Fibroblast of skin of back (primary cell): ENCODE measurements at places on chromosomes 11 and 22.

DNA sequence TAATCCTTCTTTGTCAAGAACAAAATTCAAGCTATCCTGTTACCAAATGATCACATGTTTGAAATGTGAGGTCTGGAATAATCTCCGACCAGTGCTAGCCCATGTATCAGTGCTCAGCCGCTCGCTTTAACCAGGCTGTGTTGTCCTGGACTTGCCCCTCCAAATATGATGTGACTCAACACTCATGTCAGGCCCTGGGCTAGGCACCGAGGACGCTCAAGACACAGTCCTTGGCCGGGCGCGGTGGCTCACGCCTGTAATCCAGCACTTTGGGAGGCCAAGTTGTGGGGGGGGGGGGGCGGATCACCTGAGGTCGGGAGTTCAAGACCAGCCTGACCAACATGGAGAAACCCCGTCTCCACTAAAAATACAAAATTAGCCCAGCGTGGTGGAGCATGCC is 54.1 kb upstream of the WNT7B start:
- DNase-seq, result no peak

DNA sequence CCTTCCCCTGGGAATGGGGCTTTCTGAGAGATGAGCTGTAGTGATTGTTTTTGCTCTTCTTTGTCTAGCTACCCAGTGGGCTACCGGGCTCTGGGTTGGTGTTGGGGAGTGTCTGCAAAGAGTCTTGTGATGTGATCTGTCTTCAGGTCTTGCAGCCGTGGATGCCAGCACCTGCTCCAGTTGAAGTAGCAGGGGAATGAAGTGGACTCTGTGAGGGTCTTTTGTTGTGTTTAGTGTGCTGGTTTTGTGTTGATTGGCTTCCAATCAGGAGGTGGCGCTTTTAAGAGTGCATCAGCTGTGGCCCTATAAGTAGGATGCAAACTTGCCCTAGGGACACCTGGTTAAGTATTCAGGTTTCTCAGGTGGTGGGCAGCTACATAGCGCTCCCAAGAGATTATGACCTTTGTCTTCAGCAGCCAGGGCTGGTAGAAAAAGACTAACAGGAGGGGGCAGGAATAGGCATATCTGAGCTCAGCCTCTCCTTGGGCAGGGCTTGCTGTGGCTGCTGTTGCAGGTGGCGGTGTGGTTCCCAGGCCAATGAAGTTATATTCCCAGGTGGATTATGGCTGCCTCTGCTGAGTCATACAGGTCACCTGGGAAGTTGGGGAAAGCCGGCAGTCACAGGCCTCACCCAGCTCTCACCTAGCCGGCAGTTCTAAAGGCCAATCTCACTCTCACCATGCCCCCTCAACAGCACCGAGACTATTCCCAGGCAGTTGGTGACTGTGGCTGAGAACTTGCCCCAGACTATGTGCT is 315.7 kb upstream of the C11orf87 start:
- DNase-seq, result no peak

DNA sequence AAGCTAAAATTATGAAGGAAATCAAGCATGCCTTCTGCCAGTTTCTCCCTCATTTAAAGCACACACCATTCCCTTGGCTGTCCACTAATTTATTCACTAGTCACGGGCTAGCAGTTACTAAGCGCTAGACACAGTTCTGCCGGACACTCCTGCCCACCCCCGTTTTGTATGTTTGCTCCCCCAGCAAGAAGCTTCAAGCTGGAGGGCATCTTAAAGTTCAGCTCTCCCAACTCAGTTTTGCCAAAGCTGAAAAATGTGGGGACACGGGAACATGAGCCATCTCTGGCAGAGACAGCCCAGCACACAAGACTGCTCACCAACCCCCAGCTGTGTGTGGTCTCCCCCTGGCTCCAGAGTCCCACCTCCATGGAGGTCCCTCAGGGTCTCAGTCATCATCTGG is 263.6 kb downstream of the BRD1 start:
- no peak for DNase-seq

- no peak for DNase-seq
These were observed 67.9 kb downstream of the MCM5 start for GRCh38 chr22:35467681-35468434.

GRCh38 chr11:2995031-2995561 is 3.0 kb upstream of the NAP1L4 start:
- DNase-seq, result no peak

DNA sequence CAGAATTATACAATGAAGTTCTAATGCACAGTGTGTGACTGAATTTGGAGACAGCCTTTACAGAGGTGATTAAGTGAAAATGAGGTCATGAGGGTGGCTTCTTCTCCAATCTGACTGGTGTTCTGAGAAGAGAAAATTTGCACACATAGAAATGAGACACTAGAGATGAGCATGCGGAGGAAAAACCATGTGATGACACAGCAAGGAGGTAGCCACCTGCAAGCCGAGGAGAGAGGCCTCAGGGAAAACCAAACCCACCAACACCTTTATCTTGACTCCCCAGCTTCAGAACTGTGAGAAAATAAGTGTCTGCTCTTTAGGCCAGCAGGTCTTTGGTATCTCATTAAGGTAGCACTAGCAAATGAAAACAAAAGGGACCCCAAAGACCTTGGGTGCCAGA is 93.2 kb downstream of the GGTLC2 start:
- DNase-seq, result no peak

DNA sequence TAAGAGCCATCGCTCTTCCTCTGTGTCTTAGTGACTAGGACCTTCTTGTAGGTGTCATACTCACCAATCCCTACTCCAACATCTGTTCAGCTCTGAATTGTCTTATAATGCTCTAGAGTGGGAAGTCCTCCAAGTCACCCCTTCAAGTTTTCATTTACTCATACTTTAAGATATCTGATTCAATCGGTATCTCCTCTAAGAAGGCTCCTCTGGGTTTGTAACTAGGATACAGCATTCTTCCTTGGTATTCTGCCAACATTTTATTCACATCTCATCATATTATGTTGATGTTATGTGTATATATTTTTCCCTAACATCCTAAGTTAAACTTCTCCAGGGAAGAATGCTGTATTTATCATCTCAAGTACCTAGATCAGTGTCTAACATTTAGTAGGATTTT is 662.1 kb downstream of the NTM start:
- peak; percentile 93 for DNase-seq

DNA sequence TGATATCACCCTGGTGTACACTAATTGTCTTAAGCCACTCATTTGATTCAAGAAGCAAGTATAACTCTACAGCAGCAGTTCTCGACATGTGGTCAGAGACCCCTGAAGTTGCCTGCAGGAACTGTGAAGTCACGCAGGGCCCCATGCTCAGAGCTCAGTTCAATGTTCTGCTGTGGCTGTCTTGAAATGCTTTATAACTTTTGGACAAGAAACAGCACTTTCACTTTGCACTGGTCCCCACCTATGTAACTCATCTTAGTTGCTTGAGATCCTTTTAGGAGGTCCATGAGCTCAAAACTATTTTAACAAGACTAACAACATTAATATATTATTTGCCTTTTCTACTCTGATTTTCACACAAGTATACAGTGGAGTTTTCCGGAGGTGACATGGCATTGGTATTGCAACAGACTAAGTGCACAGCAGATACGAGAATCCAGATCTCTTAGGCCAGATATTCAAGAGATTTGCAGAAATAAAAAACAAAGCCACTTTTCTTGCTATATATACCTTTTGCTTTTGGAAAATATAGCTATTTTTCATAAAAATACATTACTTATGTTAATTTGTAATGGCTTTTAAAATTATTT is 64.8 kb downstream of the PRR5L start:
- no peak for DNase-seq

DNA sequence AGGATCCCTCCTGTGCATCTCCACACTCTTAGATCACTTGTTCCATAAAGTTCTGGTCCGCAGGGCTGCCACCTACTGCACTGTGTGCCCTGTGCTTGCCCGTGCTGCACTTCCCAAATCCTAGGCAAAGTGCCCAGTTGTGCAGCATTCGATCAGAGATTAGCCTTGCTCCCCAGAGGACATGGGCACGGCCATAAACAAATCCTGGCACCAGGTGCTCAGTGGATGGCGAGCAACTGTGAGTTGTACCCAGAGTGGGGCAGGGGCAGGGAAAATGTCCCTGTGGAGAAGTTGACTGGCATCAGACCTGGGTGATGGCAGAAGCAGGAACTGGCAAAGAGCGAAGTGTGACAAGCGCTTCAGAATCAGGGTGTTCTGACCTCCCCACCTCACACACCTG is 4.7 kb downstream of the FADS2 start:
- DNase-seq, result no peak

DNA sequence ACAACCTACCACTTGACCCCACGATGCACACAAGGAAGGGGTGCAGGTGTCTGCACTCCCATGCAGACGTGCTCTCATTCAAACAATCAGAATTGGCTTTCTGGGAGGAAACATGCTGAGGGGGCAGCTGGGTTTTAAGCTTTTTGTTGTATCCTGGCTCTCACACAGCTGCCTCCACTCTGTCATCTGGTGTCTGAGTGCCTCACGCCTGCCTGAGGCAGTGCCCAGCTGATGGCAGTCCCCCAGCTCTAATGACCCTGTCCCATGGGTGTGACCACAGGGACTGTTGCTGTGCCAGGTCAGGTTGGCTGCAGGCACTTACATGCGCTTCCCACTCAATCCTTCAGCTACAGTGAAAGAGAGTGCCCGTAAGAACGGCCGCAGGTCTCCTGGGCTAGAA is 53.7 kb downstream of the ARFGAP3 start:
- no peak for DNase-seq

DNA sequence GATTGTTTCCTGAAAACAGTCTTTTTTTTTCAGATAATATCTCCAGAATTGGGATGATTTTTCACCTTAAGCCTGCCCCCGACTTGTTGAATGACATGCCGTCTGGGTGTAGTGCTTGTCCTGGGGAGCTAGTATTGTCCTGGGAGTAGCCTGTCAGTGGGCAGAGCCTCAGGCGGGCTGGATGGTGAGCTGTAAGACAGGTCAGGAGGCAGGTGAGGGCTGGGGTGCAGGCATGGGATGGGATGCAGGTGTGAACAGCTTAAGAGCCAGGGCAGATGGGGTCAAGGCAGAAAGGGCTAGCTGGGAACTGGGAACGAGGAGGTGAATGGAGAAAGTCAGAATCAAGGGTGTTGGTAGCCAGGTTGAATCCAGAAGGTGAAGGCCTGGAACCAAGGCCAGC is 200.2 kb downstream of the CSNK2A3 start:
- DNase-seq, result no peak

DNA sequence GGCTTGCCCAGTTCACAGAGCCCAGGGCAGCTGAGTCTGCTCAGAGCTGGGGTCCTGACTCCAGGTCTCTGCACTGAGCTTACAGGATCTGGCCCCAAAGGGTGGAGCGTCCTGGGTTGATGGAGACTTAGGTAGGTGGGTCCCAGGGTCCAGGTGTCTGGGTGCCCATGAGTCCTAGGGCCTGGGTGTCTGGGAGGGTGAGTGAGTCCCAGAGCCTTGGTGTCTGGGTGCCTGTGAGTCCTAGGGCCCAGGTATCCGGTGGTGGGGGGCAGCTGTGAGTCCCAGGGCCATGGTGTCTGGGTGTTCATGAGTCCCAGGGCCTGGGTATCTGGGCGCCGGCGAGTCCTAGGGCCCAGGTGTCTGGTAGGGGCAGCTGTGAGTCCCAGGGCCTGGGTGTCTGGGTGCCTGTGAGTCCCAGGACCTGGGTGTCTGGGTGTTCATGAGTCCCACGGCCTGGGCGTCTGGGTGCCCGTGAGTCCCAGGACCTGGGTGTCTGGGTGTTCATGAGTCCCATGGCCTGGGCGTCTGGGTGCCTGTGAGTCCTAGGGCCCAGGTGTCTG is 1505.6 kb downstream of the BRD1 start:
- no peak for DNase-seq

DNA sequence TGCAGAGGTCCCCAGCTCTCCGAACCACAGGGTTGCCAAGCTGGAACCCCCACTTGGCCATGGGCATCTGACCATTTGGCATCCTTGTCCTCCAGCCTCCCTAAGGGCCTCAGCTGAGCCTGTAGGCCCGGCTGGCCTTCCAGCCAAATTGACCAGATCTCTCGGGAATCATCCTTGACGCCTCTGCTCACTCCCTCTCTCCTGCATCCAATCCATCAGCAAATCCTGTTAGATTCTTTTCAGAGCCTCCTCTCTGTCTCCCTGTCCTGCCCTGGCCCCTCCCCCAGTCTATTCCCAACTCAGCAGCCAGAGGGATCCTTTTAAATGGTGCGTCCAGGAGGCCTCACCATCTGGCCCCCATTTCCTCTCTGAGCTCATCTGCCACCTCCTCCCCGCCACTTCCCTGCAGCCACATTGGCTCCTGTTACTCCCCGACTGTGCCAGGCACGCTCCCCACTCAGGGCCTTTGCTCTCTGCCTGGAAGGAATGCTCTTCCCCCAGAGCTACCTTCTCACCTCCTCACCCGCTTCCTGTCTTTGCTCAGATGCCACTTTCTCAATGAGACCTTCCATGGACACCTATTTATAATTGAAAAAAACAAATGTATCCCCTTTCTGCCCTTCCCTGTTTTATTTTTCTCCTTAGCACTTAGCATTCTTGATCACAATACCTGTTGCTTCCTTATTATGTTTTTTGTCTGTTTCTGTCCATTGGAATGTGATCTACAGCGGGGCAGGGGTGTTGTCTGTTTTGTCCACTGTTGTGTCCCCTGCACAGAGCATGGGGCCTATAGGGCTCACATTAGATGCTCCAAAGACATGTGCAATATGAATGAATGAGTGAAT is 78.1 kb downstream of the NFAM1 start:
- DNase-seq, result peak; percentile 36
